Osteoblast (primary cell): ENCODE measurements at places on chromosomes 1 and 21. TPM values are rescaled to one million over a fixed set of nuclear protein-coding genes. Genes with fewer than 3 reads are reported as not detected.
A peak's percentile ranks its signal among the peaks of the same experiment; 100 is the strongest.

MYOM3 gene
- total RNA-seq: under 0.01 TPM in 1 of 2 replicates, not detected in the other

ZBED6 gene
- total RNA-seq: 38.9 and 47.0 TPM in 2 replicates

- peak; percentile 92 for DNase-seq
These were observed 17.1 kb downstream of the SOAT1 start for GRCh38 chr1:179310721-179311120.

GRCh38 chr21:39451332-39452206 is at the start of gene SH3BGR:
Gene SH3BGR, plus strand, starts transcription at chr21:39451970. Its CDS starts 127 bp downstream, at chr21:39452097.
- peak; percentile 62 for DNase-seq

- DNase-seq: no peak
These were observed 69.5 kb downstream of the DDX20 start for GRCh38 chr1:111825217-111825616.

DNA sequence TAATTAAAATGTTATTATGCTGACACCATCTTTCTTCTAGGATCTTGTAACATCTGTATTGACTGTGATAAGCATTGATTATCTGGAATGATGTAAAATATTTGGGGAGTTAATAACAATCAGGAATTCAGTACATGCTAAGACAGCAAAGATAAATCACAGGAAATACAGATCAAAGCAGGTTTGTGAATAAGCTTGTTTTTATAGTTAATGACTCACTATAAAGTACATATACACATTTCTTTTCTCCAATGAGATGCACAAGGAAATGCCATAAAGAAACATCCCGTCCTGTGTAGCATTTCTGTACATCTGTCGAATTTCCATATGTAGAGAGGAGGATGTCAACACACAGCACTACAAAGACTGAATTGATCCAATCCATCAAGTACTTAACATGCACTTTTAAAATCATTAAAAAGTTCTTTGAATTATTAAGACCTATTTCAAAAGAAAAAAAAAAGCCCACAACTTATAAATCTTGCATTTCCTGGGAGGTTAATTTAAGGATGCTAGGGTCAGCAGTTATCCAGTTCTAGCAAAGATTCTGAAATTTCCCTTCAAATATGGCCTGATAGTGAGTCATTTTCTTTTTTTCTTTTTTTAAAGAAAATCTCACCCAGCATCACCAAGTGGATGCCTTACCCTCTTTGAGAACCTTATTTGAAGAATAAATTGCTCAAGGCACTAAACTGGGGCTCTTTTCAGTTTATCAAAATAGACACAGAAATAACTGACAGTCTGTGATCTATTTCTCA is 243.2 kb upstream of the NR5A2 start:
- no peak for DNase-seq

VSIG8 gene
- total RNA-seq: not detected in 2 replicates

KMO gene
- under 0.01 and 0.36 TPM in 2 replicates for total RNA-seq

- peak; percentile 1 for DNase-seq
These were observed 348.8 kb downstream of the PTBP2 start for GRCh38 chr1:97070376-97070775.

SLAMF8 gene
- under 0.01 and 0.36 TPM in 2 replicates for total RNA-seq

DNA sequence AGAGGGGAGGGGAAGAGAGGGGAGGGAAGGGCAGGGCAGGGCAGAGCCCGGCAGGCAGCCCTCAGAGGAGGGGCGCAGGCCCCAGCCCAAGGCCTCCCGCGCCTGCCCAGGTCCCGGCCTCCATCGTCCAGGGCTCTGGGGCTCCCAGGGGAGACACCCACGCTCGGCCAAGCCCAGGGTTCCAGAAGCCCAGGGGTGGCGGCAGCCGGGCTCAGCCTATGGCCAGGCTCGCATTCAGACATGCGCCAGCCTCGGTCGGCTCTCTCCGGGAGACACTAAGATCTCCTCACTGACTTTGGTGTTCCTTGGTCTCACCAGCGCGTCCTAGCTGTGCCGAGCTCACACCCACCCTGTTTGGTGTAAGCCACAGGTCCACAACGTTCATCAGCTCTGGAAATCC is 7.1 kb upstream of the ANKRD65 start:
- DNase-seq: peak; percentile 80

FAM167B gene
- 2.5 and 4.4 TPM in 2 replicates for total RNA-seq

- peak; percentile 32 for DNase-seq
These were observed 3.2 kb upstream of the LAPTM5 start for GRCh38 chr1:30760596-30761324.

CRP gene
- total RNA-seq: not detected in 2 replicates

GRCh38 chr1:204863024-204863423 is 7.6 kb upstream of the NFASC start:
- DNase-seq: no peak

TTC3 gene
- total RNA-seq: 364 and 410 TPM in 2 replicates

DNA sequence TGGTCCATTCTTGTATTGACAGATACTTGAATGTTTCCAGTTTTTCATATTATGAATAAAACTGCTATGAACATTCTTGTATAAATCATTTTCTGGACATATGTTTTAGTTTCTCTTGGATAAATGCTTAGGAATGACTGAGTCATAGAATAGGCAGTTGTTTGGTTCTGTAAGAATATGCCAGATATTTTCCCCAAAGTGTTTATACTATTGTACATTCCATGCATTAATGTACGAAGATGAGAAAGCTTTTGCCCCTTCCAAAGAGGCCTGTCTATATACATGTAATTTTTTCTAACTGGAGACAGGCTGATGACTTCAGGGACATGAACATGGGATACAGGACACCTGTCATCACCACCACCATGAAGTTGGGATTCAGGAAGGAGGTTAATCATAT is 11.3 kb downstream of the NBPF3 start:
- DNase-seq: peak; percentile 81

DNA sequence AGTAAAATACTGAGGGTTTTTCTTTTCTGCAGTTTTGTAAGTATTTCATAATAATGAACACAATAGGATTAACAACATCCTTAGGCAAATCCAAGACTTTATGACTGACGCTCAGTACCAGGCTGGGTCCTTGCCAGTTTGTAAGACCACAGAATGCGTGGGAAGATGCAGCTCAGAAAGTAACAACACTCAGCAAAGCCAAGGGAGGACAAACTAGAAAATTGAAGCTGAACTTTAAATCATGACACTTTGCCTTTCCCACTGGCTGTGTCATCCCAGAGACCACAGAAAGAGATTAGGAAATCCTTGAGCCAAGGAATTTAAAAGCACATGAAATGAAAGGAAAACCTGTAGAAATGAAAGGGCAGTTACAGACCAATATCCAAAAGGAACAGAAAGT is 426.3 kb upstream of the CHRM3 start:
- DNase-seq: peak; percentile 80

GJB4 gene
- total RNA-seq: not detected in 2 replicates

MYBPHL gene
- not detected in 2 replicates for total RNA-seq

- DNase-seq: no peak
These were observed 15.5 kb downstream of the ST3GAL3 start for GRCh38 chr1:43722810-43723209.

GRCh38 chr1:117652421-117652820 is 46.6 kb downstream of the TENT5C start:
- DNase-seq: no peak

AUNIP gene
- total RNA-seq: 0.72 and 0.88 TPM in 2 replicates

DNA sequence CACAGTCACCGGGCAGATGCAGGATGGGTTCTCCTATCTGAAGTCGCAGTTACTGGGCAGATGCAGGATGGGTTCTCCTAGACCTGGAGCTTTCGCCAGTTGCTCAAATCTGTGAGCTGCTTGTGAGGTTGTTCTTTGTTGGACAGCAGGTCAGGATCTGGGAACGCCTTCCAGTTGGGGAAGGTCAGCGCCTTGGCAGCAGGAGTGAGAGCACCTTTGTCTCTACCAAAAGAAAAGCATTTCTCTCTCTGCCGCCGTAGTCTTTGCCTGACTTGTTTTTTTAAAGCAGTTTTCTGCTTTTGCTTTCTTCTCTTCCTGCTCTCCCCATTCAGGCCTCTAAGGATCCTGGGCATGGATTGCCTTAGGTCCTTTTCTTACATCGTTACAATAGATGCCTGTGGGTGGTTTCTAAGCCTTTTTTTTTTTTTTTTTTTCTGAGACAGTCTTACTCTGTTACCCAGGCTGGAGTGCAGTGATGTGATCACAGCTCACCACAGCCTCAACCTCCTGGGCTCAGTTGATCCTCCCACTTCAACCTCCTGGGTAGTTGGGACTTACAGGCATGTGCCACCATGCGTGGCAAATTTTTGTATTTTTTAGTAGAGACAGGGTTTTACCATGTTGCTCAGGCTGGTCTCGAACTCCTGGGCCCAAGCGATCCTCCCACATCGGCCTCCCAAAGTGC is 15.7 kb downstream of the PEX14 start:
- DNase-seq: no peak

- no peak for DNase-seq
These were observed 2.3 kb upstream of the MSH4 start for GRCh38 chr1:75794382-75794781.

DNA sequence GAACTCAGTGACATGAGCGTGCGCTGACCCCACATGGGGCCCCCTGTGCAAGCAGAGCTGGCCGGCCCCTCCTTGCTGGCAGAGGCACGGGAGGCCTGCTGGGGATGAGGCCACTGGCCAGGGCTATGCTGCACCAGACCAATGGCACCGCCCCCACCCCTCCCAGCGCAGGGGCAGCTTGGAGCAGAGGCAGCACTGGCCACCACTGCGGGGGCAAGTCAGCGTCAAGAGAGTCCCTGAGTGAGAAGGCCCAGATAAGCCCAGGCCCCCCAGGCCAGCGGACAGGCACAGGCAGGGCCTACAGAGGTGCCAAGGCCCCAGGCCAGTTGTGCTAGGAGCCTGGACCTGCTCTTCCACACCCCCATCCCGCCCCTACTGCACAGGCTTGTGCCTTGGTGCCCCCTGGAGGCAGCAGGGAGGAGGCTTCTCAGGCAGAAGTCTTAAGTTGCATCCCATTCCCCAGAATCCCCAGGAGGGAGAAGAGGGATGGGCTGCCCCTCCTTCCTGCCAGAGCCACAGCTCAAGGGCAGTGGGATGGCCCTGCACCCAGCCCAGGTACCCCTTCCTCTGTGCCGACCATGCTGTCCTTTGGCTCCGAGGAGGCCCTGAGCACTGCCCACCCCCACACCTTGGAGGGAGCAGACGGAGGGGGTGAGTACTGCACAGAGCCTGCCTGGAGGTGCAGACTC is 35.8 kb downstream of the EPHX1 start:
- DNase-seq: peak; percentile 97

DNA sequence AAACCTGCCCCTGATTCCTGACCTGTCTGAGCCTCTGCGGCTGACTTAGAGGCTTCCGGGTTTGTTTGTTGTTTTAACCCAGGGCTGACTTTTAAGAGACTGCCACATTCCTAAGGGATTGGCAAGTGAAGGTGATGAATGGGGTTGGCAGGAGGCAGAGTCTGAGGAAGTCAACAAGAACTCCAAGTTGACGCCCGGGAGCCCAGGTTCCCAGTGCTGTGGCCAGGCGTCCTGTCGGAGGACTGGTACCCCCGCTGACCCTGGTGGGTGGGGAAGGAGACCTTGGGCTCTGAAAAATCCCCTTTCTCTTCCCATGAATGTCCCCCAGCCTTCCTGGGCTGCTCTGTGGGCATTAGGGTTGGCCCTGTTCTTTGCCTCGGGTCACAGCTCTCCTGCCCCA is 19.7 kb upstream of the EPS8L3 start:
- DNase-seq: peak; percentile 89

OR2L13 gene
- total RNA-seq: under 0.01 TPM in 1 of 2 replicates, not detected in the other

ZNF683 gene
- total RNA-seq: not detected in 2 replicates
